Stimulated activated CD4-positive, alpha-beta T cell treated with anti-CD3 and anti-CD28 coated beads, Interleukin-12 subunit alpha, Interleukin-12 subunit beta, amount 100 ng/mL, for 48 hours (primary cell): ENCODE measurements at places on chromosomes 13 and 19.

GRCh38 chr19:10286803-10287737 lies at the start of gene ICAM4:
Gene ICAM4 (plus strand): TSS chr19:10286955. CDS start chr19:10287013, 58 bp downstream.
- DNase-seq = no peak

DNA sequence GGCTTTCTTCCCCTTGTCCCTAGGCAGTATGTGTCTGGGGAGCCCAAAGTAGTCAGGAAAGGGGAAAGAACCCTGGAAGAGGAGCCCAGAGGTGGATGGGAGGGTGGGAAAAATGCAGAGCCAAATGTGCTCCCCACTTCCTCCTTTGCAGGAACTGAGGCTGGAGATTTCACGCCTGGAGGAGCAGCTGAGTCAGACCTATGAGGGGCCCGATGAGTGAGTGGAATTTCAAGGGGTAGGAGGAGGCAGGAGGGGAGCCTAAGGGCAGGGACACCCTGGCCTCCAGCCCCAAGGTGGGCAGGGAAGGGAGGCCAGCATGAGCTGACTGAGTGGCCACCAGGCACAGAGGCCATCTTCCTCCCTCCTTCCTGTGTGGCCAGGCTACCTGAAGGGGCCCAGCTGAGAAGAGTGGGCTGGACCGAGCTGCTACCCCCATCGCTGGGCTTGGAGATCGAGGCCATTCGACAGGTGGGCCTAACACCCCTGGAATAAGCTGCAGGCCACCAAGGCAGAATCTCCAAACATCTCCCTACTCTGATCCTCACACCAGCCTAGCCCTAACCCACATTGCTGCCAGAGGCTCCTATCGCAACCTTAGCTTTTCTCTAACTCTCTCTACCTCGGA lies 14.3 kb downstream of the PTH2 start:
- no peak for DNase-seq

DNA sequence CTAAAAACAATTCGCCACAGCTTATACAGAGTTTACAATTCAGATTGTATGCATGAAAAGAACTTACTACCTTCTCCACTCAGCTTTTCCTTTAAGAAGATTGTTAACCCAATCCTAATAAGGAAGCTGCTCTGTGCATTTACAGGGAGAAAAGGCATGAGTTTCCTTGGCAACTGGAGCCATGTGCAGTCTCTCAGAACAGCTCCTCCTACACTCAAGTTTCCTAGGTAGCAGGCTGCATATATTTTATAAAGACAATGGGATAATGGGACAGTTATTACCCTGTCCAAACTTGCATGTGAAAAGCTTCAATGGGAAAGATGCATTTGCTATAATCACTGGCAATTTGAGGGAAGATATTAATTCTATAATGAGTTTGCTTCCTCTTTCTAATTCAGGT lies 125.5 kb upstream of the TRPC4 start:
- no peak for DNase-seq

DNA sequence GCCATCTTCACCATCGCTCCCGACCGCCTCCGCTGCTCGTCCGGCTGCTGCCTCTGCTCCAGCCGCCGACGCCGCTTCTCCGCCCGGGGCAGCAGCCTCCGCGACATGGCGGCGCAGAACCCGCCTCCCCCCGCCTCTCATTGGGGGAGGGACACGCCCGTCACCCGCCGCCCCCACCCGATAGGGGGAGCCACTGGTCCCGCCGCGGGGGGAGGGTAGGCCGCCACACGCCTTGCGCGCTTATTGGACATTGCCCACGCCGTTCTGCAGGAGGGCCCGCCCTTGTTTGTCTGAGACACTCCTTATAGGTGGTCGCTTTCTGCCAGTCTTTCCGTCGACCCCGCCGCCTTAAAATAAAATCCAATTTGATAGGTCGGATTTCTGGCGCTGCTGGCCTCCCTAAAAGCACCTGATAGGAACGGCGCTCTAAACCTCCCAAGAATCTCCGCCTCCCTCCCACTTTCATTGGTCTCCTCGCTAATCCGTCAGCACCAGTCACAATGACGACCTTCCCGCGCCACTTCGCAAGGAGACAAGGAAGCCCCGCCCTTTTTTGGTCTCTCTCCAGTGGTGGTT lies at the start of gene HNRNPL:
Gene HNRNPL (minus strand): TSS at position 127 of the 576 bp plus-strand sequence. CDS start 20 bp downstream, at position 107.
- DNase-seq = peak; percentile 99

GRCh38 chr19:604355-604754 lies 14.7 kb downstream of the HCN2 start:
- peak; percentile 71 for DNase-seq

DNA sequence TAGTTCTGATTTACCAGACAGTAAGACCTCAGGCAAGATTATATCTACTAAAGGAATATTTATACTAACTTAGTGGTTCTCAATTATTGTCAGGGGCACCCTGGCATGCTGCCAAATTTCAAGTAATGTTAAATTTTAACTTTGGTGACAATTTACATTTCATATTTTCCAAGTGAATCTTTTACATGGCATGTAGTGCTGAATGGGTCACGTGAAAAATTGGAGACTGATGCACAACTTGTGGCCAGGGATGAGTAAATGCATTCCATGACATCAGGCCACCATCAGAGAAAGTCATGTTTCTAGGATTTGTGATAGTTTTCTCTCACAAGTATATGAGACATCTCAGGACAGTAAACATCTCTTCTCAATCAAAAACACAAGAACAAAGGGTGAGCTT lies 202.6 kb upstream of the SOX21 start:
- DNase-seq = no peak

- no peak for DNase-seq
Observed at GRCh38 chr19:5112681-5113575, 144.0 kb downstream of the KDM4B start.

- DNase-seq = no peak
Observed at GRCh38 chr13:95212983-95213850, 88.0 kb downstream of the ABCC4 start.

- no peak for DNase-seq
Observed at GRCh38 chr19:55304980-55305379, 20.2 kb downstream of the TMEM150B start.

DNA sequence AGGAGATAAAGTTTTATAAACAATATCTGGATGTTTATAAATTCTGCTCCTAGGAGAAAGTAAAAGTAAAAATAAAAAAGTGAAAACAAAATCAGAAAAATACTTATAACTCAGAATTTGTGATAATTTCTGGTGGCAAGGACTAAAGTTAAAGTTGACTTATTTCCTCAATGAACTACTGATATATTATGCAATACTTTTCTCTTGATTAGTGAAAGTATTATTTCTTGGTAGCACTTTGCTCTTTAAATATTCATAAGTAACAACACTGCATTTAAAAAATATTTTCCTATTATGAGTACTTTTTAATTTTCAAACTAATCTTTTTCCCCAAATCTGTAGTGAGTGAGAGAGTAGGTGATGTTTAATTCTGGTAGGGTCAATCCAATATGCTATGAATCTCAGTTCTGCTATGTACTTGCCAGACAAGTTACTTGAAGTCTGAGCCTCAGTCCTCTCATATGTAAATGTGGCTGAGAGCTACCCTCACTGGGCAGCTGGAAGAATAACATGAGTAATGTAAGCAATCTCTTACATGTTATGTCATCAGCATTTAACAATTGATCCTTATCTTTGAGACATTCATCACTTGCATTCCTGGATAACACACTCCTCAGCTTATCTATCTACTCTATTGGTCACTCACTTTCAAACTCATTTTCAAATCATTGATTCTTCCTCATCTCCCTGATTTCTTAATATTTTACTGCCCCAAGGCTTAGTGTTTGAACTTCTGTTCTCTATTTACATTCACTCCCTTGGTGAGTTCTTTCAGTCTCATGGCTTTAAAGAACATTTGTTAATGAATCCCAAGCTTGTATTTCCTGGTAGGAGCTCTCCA lies 239.0 kb downstream of the RGCC start:
- no peak for DNase-seq

DNA sequence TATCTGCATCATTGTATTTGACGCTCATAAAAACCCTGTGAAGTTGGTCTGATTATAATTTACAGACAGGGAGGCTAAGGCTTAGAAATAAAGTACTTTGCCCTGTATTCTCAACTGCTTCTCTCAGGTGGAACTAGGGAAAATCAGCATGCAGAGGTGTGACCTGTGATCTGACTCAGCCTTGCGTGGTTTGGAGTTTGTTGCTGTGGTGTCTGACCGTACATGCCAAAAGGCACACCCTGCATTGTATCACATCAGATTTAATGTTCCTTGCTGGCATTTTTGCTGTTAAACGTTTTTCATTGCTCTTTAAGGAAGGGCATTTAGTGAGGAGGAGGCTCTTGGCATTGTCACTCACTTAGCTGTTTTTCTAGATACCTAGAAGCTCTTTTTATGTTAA lies 58.8 kb upstream of the C1QTNF9B start:
- DNase-seq = peak; percentile 18

DNA sequence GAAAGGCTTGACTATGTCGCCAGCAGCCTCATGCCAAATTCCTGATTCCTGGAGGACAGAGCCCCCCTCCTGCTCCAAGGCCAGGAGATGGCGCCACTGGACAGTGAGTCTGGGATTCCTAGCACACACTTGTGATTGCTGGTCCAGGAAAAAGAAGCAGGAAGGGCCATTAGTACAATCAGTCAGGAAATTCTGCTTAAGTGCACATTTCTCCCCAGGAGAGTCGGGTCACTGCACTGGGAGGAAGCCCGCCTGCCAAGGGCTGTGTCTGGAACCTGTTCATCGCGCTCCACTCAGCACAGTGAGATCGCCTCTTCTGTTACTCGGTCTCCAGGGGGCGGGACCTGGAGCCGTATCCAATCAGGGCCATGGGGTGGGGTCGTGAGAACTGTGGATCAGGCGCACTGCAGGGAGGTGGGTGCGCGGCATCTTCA lies 65.1 kb downstream of the ZNF823 start:
- peak; percentile 16 for DNase-seq

DNA sequence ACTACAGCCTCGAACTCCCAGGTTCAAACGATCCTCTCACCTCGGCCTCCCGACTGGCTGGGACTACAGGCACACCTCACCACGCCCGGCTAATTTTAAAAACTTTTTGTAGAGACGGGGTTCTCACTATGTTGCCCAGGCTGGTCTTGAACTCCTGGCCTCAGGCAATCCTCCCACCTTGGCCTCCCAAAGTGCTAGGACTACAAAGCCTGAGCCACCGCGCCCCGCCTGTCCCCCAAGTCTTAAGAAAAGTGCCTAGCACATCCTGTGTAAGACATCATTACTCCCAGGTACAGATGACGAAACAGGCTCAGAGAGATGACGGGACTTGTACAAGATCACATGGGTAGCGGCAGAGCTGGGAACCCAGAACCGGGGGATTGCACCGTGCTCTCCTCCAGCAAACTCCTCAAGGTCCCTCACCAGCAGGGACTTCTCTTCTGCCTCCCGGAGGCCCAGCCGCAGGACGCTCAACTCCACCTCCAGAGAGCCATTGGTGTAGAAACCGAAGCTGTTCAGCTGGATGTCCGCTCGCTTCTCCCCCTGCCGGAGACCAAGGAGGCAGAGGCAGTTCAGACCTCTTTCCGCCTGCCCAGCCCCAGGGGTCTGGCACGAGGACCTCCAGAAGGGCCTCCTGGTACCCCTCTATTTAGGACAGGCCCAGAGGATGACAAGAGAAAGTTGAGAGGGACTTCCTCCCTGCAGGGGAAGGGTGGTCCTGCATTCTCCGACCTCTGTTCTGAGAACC lies 1.0 kb downstream of the GPR108 start:
- DNase-seq = peak; percentile 58

- DNase-seq = no peak
Observed at GRCh38 chr13:98293570-98294142, 116.6 kb upstream of the RNF113B start.

- no peak for DNase-seq
Observed at GRCh38 chr19:4487572-4487971, 15.5 kb downstream of the HDGFL2 start.

GRCh38 chr13:103443604-103444003 lies 377.4 kb upstream of the SLC10A2 start:
- DNase-seq = no peak

DNA sequence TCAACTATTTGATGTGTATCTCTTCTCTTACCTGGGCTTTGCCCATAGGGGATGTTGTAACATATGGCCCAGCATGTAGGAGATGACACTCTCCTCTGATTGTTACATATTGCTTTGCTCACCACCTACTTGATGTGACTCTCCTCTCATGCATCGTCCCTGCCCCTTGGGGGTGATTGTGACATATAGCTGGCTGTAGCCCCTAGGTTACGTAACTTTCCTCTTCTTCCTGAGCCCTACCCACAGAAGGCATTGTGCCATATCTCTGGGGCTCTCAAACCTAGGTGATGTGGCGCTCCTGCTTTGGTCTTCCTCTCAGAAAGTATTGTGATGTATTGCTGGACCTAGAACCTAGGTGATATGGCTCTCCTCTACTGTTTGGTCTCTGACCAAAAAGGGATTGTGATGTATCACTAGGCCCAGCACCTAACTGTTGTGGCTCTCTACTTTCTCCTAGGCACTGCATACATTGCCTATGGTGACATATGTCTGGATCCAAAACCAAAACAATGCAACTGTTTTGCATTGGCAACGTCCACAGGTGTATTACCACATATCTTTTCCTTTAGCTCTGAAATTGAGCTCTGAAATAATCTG lies 71.9 kb upstream of the ZNF724 start:
- no peak for DNase-seq

GRCh38 chr13:23449398-23450162 lies 16.1 kb upstream of the SACS start:
- no peak for DNase-seq

DNA sequence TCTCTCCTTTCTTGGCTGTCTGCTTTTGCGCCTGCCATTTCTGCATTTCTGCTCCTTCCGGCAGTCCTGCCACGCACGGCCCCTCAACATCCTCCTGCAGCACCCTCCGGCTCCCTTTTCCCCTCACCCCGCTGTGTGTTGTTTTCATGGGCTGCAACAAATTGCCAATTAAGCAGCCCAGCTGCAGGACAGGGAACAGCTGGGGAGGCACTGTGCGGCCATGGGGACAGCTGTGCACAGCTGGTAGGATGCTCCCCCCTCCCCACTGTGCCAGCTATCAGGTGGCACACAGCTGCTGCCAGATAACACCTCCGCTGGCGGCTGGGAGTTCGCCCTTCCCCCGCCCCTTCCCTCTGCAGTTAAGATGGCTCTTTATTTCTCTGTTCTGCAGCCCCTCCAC lies 25.4 kb downstream of the LYL1 start:
- DNase-seq = no peak

DNA sequence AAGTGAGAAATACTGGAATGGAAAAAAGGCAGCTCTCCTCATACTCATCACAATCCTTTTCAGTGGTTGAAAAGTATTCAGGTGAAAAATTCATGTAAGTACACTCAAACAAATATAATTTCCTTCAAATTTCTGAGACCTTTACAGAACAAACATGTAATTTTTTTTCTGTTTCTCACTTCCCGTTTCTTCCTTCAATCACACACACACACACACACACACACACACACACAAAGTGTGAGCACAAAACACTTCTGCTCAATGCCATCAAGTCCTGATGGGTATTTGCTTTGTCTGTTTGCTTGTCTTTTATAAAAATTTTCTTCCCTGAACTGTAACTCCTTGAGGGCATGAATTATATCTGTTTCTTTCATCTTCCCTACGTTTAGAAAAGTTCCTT lies 110.6 kb downstream of the LIG4 start:
- DNase-seq = no peak
